ENCODE measurements at places on chromosomes 4 and X. TPM values are rescaled to one million over a fixed set of nuclear protein-coding genes. Genes with fewer than 3 reads are reported as not detected.

GRCh38 chr4:138494931-138495330, 252.8 kb upstream of the SLC7A11 start:
- DNase-seq: peak; percentile 28

DNA sequence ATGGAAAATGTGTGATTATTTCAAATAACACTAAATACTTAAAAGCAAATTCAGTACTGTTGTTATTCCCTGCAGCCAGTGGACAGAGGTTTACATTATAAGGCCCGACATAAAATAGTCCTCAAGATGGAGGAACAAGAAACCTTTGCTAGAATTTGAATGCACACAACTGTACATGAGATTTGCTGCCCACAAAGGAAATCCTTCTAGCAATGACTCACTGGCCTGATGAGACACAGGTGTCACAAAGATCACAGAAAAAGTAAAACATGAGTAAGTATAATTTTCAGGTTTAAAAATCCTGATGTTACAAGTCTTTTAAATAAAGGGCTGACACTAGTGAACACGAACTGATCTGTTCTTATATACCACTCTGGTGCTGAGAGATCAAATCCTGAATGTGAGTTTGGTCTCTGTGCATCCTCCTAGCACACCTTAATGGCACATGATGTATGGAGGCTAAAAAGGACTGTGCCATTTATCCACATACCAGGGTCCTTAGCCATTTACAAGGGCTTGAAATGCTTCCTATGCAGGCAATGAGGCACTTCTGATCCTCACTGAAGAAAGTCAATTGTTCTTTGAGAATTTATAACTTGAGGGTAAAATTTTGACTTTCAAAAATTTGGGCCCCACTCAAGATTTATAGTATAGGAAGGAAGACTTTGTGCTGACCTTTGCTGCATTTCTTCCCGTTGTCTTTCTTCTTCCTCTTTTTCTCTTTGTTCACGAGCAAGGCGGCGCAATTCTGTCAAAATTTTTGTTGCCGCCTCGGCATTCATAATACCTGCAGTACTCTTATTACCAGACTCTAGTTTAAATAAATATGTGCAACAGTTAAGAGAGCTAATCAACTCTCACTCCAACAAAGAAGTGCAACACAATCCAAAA, 23.0 kb downstream of the MAP7D3 start:
- no peak for DNase-seq

DNA sequence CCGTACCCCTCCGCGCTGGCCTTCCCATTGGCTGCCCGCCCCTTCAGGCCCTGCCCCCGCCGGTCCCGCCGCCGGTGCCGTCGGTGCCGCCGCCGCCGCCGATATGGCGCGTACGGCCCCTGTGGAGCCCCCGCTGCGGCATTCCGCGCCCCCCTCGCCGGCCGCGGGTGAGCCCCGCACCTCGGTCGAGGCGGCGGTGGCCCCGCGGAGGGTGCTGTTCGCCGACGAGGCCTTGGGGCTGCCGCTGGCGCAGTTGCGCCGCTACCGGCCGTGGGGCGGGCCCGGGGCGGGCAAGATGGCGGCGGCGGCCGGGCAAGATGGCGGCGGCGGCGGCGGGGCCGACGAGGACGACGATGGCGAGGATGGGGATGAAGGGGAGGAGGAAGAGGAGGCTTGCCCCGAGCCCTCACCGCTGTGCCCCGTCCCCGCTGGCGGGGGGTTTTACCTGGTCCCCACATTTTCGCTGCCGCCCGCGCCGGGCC, at the start of gene PPP1R3F:
PPP1R3F (plus strand) TSS at position 27 of the 482 bp plus-strand sequence; CDS start at position 104, 77 bp downstream.
- DNase-seq: no peak

DNA sequence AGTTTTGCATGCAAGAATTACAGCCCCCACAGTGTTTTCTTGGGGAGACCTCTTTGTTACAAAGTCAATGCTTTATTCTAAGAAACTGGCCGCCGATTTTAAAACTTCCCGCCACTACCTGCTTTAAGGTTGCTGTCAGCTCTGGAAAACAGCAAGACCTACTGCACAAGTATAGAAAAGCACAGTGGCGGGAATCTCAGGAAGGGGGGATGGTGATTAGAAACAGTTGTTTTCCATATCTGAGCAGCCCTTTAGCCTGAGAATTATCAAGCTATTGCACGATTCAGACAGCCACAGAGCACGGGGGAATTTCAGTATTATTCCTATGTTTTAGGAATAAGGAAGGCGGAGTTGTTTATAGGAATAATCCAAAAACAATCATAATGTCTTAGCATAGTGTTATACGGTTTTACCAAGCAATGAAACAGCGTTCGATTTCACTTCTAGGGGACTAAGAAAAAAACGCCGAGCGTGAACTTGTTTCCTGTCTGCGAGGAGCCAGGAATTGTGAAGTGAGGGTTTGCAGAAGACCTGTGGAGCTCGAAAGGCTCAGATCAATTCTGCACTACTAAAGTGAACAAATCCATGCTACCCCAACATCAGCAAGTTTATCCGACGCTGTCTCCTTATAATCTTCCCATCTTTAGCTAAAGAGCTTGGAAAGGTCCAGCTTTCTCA, 81.3 kb downstream of the HMGN5 start:
- peak; percentile 7 for DNase-seq

- peak; percentile 82 for DNase-seq
Measured at GRCh38 chr4:688854-689681, at the start of gene SLC49A3. Gene SLC49A3 (minus strand): TSS chr4:689151. CDS start chr4:689127, 24 bp downstream.

GRCh38 chrX:134749706-134750445, 91.6 kb upstream of the PLAC1 start:
- no peak for DNase-seq

GRCh38 chr4:87321888-87322287, 794 bp downstream of the HSD17B13 start:
- no peak for DNase-seq

GRCh38 chrX:72141372-72142004, 9.8 kb upstream of the RTL5 start:
- DNase-seq: no peak

DNA sequence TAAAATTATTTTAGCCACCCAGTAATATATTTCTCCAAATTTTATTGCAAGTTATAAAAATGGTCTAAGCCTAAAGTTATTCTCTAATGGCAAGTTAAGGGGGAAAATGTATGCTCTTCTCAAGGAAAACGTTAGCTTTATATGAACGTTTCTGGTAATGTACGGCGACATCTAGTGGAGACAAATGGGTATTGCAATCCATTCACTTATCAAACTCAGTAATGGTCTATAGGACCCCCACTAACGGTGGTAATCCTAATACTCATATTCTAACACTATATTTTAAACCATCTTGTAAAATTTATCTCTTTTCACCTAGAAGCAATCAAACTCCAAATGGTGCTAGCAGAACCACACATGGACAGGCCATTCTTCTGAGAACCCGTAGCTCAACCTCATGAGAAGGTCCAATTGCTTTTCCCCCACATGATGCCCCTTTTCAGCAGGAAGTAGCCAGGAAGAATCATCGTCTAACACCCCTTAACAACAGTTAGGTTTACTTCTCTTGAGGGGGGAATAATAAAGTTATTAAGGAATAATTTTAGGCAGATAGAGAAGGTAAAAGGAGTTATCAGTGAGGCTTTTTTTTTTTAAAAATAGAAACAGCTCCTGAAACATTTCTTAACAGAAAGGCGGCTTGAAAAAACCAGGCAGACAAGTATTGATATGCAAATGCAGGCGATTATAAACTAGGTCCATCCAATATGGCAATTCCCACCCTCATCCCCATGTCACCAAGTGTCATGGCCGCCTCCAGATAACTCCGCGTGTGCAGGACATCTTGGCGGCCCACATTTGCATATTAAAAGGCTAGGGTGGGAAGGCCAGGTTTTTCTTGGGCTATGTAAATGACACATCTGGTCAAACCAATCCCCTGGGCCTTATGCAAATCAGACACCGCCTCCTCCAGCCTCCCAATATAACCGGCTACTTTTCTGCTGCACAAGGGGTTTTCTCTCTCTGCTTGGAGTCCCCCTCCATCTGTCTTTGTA, 35.0 kb downstream of the NUDT11 start:
- DNase-seq: no peak

DNA sequence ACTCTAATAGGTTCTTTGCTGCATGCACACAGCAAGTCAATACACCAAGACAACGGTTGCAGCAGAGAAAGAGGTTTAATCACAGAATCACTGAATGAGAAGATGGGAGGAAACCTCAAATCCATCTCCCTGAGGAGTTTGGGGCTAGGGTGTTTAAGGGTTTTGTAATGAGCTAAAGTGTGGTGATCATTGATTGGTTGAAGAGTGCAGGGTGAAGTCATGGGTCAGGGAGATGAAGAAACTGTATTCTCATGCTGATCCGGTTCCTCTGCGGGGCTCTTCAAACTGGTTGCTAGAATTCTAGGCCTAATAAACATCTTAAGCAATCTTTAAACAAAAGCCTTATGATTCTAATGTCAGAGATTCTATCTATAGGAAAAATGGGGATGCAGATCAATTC, 432.5 kb upstream of the FAM47C start:
- no peak for DNase-seq

- no peak for DNase-seq
Measured at GRCh38 chr4:102390438-102390837, 45.2 kb upstream of the SLC39A8 start.

- DNase-seq: no peak
Measured at GRCh38 chrX:3780564-3780963, 67.1 kb upstream of the PRKX start.

GRCh38 chr4:75598390-75598789, 31.9 kb downstream of the CDKL2 start:
- no peak for DNase-seq

- no peak for DNase-seq
Measured at GRCh38 chr4:105145156-105145902, 1.3 kb upstream of the TET2 start.

- DNase-seq: no peak
Measured at GRCh38 chr4:148023512-148024181, 291.8 kb downstream of the ARHGAP10 start.

GRCh38 chr4:22237155-22237751, 278.6 kb downstream of the ADGRA3 start:
- DNase-seq: no peak

DNA sequence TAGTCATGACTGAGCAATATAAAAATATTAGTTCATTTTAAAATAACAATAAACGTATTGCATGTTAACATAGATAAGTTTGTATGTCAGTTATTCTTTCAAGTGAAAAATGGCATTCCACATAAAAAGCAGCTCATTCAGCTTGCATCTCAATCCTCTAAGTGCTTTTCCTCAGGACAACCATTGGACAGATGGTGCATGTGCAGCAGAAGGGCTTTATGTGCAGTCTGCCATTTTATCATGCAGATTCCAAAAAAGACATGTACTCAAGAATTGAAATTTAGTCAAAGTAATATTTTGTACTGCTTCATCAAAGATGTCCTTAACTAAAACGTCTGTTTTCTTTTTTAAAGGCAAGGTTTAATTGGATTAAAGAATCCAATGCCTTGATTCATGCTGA, 93.4 kb downstream of the RS1 start:
- DNase-seq: no peak

DNA sequence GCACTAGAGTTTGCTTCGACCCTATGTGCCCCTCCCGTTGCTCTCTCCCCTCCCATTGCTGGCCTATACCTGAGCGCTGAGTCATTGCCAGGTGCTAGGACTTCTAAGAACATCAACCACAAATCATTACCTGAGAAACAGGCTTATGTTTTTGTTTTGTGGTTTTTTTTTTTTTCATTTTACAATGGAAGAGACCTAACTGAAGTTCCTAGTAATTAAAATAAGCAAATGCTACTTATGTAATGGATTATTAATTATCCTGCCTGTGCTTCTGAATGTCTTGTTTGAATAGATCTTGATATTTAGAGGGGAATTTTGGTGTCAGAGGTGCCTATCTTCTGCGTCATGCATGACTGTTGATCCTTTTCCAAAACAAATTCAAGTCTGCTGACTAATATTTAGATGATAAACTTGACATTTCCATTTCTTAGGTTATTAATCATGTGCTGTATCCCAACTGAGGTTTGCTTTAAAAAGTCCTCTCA, 275.4 kb upstream of the CPEB2 start:
- DNase-seq: no peak

Gene FGG
- polyA plus RNA-seq: 1.8 TPM

Gene GPC4
- 19.5 TPM for polyA plus RNA-seq

Gene GAGE13
- not detected for polyA plus RNA-seq

Gene TMPRSS11F
- polyA plus RNA-seq: not detected

Gene ARX
- polyA plus RNA-seq: 0.13 TPM

Gene OTC
- not detected for polyA plus RNA-seq

All from kidney (tissue), 22 donors.